Stimulated activated CD8-positive, alpha-beta memory T cell treated with anti-CD3 and anti-CD28 coated beads, Interleukin-15, amount 100 ng/mL, for 48 hours (primary cell): ENCODE measurements at places on chromosomes 1 and 21.

DNA sequence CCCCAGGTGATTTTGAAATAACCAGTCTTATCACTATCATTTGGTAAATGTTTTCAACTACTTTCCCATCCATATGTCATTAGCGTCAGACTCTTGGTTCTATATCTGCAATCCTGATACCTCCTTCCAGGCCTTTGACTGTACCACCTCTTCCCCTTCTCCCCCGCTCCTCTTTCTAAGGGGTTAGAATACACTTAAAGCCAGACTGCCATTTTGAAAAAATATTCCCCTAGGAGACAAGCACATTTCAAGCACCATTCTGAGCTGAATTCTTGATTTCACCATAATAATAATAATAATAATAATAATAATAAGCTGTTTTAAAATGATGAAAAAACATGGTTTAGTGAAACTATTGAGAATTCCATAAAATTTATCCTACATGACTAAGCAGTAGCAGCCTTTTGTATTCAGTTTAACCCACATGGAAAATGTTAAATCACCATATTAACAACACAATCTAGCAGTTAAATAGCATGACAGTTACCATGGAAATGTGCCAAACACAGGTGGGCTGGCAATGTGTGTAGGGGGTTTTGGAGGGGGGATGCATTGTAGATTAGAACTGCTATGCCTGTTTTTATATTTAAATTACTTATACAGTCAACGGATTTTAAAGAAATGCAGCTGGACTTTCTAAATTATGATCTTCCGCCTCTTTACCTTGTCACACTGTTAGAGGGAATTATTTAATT lies 480.2 kb upstream of the DEPDC1 start:
- no peak for DNase-seq

DNA sequence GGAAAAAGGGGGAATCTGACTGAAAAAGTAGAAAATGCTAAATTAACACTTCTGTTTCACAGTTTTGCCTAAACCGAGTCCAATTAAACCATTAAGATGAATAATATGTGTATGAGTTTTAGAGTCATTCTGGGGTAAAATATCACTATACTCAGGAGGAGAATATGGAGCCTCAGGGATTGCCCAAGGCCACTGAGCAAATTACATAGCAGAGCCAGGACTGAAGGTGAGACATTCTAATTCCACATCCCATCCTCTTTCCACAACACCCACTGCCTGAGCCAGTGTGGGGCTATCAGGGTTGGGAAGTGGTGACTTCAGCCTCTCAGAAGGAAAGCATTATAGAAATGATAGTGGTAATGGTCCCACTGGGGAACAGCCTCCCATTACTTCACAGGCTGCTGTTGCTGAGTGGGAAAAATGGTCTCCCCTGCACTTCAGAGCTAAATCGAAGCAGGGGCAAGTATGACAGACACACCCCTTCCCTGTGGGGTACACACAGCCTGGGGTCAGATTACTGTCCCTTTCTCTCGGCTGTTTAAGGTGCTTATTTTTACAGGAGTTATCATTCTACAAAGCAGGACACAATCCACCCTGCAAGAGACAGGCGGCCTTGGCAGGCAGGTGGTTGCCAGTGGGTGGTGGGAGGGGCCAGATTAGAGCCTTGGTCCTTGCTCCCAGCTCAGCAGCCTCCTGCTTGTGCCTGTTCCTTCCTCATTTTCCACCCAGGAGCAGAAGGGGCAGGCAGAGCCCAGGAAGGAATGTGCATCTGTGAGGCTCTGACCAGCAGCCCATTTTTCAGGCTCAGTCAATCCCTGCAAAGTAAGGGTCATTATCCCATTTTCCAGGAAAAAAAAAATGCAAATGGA lies 9.5 kb upstream of the BCAR3 start:
- DNase-seq = no peak

GRCh38 chr1:164518692-164519332 lies 40.2 kb upstream of the PBX1 start:
- no peak for DNase-seq

DNA sequence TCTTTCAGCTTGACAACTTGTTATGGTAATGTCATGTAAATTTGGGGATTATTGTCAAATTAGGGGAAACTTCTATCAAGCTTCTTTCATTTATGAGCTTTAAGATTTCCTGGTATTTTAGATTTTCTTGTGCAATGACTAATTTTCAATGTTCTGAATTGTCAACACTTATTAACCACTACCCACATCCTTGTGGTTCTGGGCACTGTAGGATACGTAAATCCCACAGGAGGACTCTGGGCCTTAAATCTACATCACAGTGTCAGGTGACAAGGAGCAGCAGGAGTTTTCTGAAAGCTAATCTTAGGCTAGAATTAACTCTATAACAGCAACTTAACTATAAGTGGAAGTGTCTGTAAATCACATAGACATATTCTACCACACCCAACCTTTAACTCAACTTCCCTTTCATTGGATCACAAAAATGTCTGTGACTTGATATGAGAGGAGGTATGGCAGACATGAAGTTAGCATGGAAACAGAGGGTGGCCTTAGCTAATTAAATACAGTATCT lies 397.7 kb downstream of the HLX start:
- no peak for DNase-seq

DNA sequence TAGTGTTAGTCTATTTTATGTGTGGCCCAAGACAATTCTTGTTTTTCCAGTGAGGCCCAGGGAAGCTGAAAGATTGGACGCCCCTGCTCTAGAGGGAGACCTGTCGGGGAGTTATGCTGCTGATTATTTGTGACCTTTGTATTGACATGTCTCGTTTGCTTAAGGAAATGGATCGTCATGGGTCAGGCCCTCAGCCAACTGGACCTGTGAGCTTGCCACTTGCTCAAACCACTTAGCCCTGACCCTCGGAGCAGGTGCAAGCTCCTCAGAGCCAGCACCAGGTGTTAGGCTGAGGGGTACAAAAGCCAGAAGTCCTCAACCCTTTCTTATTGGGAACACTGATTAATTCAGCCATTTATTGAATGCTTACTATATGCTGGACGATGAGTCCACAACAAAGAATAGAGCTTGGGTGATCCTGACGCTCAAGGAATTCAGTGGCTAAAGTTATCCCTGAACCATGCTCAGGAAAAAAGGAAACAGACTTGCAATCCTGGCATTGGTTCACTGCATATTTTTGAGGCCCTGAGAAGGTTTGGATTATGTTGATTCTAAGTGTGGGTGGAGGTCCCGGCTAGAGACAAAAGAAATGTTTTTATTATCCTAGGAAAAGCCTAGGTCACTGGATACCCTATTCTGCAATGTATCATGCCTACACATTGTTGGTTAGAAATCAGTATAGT lies 19.0 kb downstream of the TGFB2 start:
- DNase-seq = no peak

DNA sequence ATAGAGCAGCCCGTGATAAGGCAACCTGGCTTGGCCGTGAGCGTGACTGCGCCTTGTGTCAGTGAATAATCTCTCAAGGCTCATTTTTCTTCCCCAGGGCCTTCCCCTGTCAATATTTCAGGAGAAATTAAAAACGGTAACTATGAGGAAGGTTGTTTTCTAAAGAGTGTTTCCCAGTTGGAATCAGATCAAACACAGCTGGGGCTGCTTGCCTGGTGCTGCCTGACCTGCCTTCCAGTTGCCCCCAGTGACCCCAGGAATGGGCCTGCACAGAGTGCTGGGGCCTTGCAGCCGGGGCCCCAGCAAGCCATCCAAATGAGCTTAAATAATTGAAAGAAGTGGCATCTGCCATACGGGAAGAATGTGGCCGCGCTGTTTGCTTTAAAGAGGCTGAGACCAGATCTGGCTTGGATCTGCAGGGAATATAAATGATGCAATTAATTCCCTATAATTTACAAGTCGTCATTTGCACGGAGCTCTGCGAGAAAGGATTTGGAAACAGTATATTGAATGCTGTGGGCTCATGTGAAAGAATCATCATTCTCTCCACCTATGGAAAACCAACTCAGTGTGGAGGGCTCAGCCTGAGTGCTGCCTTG lies 203.9 kb downstream of the C1orf94 start:
- no peak for DNase-seq

GRCh38 chr1:117985239-117985638 lies 55.7 kb downstream of the WDR3 start:
- DNase-seq = no peak

GRCh38 chr1:62800825-62801306 lies 16.9 kb downstream of the ATG4C start:
- DNase-seq = no peak

GRCh38 chr1:218665221-218665620 lies 320.1 kb downstream of the TGFB2 start:
- no peak for DNase-seq

DNA sequence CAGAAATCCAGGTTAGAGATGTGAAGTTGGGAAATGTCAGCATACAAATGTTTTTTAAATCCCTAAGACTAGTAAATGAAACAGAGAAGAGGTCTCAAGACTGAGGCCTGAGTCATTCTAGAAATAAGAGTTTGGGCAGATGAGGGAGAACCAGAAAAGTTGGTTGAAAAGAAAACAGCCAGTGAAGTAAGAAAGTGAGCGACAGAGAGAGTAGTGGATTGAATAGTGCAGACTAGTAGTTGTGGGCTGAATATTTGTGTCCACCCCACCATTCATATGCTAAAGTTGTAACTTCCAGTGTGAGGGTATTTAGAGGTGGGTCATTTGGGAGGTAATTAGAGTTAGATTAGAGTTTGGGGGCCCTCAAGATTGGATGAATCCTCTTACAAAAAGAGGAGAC lies 889.2 kb downstream of the TTLL7 start:
- no peak for DNase-seq

DNA sequence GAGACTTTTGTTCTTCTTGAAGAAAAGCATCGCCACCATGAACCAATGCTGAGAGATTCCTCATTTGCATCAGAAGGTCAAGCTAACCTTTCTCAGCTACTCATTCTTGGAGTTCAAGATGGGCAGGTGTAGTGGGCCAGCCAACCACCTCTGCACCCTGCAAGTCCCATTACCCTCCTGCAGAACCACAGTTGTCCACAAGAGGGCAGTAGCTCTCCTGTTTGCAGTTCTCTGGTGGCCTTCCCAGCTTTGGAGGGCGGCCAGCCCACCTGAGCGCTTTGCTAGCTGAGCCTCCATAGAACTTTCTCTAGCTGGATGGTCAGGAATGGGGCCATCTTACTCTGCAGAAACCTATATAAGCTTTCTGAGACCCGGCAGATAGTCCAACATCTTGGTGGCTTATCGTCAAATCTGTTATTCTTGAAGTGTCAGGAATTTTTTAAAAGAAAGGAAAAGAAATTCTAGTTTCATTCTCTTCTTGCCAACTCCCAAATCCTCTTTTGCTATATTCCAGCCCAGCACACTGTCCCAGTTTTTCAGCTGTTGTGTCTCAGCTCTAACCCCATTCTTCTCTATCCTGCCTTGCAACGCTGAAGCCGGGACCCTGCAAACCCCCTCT lies 11.0 kb upstream of the LMX1A start:
- DNase-seq = peak; percentile 46

- no peak for DNase-seq
Measured at GRCh38 chr1:239545466-239545865, 159.1 kb downstream of the CHRM3 start.

DNA sequence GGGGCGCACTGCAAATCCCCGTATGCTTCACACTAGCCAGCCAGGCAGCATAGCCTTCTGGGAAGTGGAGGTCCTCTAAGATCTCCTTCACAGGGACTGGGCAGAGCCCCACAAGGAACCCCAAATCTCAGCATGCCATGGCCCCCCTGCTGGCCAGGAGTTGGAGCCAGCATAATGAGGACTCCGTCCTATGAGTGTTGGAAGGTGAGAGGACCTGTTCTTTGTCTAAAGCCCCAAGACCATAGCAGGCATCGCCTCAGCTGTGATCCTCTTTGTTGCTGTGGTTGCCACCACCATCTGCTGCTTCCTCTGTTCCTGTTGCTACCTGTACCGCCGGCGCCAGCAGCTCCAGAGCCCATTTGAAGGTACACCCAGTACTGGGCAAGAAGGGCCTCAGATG lies 1.5 kb downstream of the SHISA4 start:
- DNase-seq = no peak

DNA sequence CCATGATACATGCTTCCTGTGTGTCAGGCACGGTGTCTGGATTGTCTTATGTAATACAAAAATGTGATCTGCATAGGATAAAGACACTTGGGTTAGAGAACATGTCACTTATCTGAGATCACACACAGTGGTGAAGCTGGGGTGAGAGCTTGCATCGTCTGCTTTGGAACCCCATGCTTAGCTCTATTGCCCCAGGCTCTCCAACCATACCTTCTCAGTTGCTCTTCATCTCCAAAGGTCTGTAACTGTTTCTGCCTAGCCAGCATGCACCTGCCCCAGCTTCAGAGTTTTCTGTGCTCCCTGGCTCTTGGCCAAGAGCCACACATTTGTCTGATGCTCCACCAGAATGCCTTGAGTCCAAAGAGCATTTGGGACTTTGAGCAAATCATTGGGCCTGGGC lies 93.9 kb upstream of the COG2 start:
- DNase-seq = no peak

- DNase-seq = no peak
Measured at GRCh38 chr1:184900507-184900906, 73.8 kb downstream of the NIBAN1 start.

- DNase-seq = no peak
Measured at GRCh38 chr1:32998997-32999396, 34.4 kb upstream of the RNF19B start.

DNA sequence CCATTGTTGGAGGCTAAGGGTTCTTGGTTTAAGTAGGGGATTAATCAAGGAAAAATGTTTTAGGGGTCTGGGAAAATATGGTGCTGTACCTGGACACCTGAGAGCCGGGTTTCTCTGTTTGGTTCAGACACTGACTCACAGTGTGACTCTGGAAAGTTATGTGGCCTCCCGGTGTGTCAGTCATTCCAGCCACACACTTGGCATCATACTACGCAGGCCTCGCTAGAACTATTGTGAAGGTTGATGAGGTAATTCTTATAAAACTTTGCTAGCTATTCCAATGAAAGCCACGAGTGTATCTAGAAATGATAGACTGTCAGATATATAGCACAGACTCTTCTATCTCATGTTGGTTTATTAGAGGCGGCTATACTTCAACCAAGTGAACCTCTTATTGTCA lies 4.8 kb upstream of the CAMSAP2 start:
- peak; percentile 30 for DNase-seq

DNA sequence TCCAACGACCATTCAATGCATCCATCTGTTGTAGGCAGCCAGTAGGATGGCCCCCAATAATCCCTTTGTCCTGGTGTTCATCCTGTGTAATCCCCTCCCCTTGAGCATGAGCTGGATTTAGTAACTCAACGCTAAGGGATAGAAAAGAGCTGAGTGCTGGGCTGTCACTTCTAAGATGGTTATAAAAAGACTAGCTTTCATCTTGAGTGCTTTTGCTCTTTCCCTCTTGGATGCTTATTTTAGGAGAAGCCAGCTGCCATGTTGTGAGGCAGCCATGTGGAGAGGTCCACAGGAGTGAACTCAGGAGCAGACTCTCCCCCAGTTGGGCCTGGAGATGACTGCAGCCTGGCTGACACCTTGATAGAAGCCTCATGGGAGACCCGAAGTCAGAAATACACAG lies 401.5 kb downstream of the VAV3 start:
- no peak for DNase-seq

DNA sequence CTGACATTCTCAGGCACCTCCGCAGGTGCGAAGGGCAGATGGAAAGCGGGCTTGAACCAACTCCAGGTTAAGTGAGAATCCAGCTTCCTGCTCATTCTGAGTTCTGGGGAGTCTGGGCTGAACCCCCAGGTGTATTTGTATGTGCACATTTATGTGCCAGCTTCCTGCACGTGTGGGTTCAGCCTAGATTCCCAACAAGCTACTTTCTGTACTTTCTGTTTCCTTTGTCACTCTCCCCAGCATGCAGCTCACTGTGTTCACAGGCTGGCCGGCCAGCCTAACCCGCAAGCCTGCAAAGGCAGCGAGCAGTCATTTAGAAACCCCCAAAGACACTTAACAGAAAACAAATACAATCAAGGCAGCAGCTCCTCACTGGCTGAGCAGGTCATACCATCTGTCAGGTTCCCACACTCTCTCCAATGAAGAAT lies 1.3 kb upstream of the IL19 start:
- DNase-seq = peak; percentile 67
